ENCODE measurements at places on chromosomes 7 and 10.

DNA sequence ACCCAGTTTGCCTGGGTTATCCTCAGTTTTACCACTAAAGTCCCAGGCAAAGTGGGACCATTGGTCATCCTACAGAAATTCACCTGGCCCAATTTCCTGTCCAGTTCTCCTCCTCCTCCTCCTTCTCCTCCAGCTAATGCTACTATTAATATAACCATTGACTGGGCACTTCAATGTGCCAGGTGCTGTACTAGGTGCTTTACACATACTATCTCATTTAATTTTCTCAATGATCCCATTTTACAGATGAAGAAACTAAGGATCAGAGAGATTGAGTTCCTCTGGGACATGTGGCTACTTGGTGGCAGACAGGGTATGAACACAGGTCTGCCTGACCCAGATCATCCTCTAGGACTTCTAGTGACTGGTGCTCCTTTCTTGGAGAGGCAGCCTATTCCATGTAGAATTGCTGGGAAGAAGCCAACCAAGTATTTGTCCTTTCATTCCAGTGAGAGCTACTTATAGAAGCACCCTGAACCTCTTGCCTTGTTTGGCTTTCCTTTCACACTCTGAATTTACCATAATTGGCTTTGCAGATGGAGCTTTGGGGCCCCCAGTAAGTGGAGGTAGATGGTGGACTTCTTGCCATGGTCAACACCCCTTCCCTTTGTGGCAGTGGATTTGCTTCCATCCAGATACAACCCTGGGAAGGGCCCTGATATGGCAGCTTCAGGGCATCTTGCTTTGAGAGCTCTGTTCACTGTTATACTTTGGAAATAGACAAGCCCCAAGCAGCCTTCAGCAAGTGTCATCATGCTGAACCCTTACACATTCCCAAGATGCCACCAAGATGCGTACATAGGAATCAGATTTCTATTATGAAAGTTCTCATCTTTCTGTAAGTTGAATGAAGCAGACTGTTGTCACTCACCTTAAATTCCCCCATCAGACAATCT is 78.7 kb downstream of the MYOF start:
- no peak for DNase-seq

DNA sequence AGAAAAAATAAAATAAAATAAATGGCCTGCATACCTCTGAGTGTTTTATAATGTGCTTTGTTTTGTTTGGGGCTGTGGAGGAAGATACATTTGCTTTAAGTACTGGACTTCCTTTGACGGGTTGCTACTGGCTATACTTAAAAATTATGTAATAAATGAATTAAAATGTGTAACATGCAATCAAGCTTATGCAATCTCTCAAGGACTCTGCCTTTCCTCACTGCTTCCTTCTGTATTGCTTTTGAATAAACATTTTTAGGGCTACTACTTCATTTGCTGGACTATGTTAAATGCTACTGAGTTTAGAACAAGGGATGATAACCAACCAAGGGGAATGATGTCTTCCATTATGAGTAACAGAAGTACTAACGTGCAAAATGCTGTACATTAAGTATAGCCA is 91.6 kb downstream of the ETV1 start:
- DNase-seq: no peak

GRCh38 chr7:157359581-157359980 is 22.8 kb downstream of the DNAJB6 start:
- DNase-seq: no peak

DNA sequence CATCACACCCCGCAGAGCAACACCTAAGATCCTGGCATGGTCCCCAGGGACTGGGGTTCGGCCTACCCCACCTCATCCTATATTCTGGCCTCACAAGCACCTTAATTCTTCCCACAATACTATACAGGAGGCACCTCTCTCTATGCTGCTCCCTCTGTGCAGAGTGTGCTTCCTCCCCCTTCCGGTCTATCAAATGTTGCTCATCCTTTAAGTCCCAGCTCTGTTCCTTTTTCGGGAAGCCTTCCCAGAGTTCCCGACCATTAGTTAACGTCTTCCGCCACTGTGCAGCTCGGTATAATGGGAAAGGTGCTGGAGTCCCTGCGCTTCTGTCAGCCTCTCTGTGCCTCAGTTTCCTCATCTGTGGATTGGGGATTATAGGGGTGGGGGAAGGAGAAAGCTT is 21.8 kb downstream of the PALD1 start:
- DNase-seq: no peak

DNA sequence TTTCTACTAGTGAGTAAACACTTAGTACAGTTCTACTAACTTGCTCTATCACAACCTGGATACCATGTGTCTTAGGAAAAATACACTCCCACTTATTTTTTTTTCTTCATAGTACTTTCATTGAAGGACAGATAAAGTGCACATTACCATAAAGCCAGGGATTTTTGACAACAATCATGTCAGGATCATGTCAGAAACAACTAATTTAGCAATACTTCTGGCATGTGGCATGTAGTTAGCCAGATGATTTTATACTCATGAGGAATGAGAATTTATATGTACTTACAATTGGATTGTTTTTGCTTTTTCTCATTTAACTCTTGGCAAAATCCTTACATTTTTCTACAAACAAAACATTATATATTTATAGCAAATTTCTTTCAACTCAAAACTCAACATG is 630.7 kb upstream of the GRM3 start:
- no peak for DNase-seq

DNA sequence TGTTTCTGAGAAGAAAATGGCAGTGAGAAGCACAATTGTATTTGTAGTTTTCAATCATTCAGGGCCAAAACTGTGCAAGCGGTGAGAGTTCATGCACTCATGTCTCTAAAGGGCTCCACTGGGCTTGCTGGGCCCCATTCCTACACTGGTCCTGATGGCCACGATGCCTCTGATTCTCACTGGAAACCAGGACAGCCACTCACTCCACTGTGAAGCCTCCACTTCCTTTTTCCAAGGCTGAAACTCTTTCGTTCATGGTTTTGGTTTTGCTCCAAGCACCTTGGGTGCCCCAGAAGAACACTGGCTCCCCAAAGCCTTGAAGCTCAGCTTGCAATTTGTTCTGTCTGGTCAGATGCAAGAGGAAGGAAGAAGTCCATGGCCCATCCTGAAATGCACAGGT is 390.0 kb upstream of the MKI67 start:
- DNase-seq: no peak

GRCh38 chr10:122352817-122353525 is 21.5 kb upstream of the PLEKHA1 start:
- DNase-seq: no peak

- DNase-seq: no peak
Observed at GRCh38 chr7:96719164-96719563, 9.5 kb upstream of the SEM1 start.

DNA sequence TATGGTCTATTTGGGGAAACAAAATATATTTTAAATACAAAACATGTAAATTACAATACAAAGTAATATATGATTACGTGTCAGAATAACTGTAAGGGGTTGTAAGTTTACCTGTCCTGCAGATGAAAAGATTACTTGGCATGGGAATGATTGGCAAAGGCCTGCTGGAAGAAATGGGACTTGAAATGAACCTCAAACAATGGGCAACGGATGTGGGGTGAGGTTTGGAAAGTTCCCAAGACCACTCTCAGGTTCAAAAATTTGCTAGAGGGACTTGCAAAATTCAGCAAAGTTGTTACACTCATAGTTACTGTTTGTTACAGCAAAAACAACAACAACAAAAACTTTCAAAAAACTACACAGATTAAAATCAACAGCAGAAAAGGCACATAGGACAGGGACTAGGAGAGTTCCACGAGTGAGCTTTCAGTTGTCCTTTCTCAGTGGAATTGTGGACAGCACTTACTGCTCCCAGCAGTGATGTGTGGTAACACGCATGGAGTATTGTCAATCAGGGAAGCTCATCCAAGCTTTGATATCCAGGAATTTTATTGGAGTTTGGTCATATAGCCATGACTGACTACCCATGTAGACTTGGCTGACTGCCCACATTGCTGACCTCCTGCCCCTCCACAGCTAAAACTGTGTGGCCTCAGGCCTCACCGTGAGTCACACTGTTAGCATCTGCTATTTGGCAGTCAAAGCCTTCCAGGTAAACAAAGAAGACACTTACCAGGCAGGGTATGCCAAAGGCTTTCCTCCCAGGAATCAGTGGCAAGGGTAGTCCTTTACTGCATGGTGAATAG is 43.8 kb downstream of the EXOC6 start:
- DNase-seq: no peak

- DNase-seq: no peak
Observed at GRCh38 chr10:75097666-75098285, 13.7 kb upstream of the SAMD8 start.

GRCh38 chr10:22159180-22159579 is 58.6 kb downstream of the EBLN1 start:
- no peak for DNase-seq

- no peak for DNase-seq
Observed at GRCh38 chr10:29608062-29608461, 26.7 kb downstream of the SVIL start.

GRCh38 chr7:95820778-95821177 is 48.4 kb downstream of the DYNC1I1 start:
- no peak for DNase-seq

- no peak for DNase-seq
Observed at GRCh38 chr10:133315847-133316246, 7.1 kb downstream of the ZNF511 start.

DNA sequence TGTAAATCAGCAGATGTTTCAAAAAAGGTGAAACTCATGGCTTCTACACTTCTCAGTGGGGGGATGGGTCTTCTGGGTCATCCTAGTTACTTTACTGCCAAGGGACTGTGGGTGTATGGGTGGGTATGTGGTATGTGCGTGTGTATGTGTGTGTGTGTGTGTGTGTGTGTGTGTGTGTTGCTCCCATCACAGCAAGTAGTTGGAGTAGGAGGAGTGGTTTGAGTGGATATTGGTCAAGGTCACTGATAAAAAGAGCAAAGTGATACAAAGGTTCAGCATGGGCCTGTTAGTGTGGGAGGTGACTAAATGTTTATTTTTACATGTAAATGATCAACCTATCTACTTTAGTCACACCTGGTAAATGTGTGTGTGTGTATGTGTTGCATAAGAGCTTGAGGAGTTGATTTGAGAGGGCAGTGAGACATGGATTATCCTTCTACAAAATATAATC is 11.8 kb upstream of the COBL start:
- no peak for DNase-seq

- DNase-seq: no peak
Observed at GRCh38 chr10:95792874-95793285, 36.9 kb downstream of the ENTPD1 start.

DNA sequence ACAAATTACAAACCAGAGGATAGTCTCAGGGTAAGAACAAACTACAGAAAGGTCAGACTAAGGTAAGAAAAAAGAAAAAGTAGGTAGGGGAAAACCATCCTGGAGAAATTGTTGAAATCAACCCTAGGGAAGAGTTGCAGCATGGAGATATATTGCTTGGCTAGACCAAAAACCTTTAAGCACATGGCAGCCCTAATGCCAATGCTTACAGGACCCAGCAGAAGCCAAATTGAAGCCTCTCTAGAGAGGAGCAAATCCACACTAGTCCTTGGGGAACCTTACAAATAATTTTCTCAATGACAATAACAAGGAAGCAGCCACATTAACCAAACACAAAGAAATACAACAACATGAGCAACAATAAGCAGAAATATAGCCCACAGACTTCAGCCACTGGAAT is 81.9 kb downstream of the CNOT4 start:
- no peak for DNase-seq
